ENCODE measurements at places on chromosomes 12 and 14. TPM values are rescaled to one million over a fixed set of nuclear protein-coding genes. Genes with fewer than 3 reads are reported as not detected.

The CHGA gene
- total RNA-seq: 0.72 TPM

DNA sequence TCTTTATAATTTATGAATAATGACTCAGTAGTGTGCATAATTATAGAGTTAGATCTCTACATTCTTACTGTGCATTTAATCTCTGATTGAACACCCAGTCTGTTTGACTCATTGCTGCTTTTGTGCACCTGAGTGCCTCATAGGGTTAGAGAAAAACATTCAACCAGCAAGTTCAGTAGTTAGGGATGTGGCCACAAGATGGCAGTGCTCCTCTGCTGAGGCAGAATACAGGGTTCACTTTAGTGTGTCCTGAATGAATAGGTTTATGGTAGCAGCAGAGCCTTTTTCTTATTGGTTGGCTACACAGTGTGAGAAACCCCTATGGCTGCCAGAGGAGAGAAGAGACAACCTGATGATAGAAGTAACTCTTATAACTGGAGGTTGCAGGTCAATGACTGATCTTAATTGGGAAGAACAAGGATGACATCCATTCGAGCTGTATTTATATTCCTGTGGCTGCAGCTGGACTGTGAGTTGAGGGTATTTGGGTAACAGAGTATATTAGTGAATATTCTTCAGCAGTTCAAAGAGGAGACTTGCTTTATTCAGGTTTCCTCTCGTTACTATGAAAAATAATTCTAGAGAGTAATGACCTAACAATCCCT lies 194.9 kb upstream of the OR4E1 start:
- peak; percentile 60 for DNase-seq

DNA sequence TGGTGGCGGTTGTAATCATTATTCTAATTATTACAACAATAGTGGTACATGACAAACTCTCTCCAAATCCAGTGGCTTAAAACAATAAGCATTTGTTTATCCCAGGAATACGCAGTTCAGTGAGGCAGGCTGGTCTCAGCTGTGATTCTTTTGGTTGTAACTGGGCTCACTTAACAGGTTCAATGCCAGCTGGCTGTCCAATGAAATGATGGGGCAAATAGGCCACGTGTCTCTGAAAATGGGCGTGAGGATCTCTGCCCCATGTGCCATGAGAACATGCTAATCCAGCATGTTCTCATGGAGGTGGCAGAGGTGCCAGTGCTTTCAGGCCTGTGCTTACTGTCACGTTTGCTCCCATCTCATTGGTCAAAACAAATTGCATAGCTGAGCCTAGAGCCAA lies 73.1 kb upstream of the CLMN start:
- no peak for DNase-seq

GRCh38 chr12:12885096-12885792 lies 6.1 kb upstream of the GPRC5A start:
- no peak for DNase-seq

The ESRRB gene
- total RNA-seq: 8.0 TPM

DNA sequence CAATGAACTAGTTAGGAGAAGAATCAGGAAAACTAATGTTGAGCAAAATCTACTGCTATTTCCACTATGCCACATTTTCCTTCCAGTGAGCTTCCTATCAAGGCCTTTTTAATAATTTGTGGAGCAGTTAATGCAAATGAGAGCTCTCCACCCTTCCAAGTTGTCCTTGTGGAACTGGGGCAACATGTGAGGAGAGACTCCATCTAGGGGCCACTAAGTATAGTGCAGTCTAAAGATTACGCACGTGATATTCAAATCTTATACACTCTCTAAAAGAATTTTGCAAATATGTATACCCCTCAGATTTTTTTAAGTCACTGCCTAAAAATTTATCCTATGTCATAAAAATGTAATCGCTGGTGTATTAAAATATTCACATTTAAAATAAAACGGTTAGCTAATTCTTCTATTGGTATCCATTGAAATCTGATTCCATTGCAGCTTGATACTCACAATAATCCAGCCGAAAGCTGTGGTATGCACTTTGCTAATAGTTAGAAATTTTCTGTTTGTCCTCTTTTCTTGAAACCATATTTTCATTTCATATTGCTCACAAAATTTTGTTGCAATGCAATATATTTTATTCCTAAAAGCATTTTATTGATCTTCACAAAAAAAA lies 100.1 kb downstream of the PAH start:
- peak; percentile 41 for DNase-seq

GRCh38 chr12:107356266-107356936 lies 263.1 kb upstream of the CRY1 start:
- no peak for DNase-seq

The SCN8A gene
- total RNA-seq: 2.1 TPM

The MORN3 gene
- total RNA-seq: 0.41 TPM

GRCh38 chr12:50013361-50014147 lies 11.7 kb downstream of the RACGAP1 start:
- no peak for DNase-seq

The PPP1R1A gene
- 10.8 TPM for total RNA-seq

GRCh38 chr14:91947475-91948184 lies at the start of gene FBLN5:
Gene FBLN5, minus strand, starts transcription at chr14:91947694. Its CDS starts 465 bp downstream, at chr14:91947229.
- peak; percentile 90 for DNase-seq

The BTBD6 gene
- 65.8 TPM for total RNA-seq

DNA sequence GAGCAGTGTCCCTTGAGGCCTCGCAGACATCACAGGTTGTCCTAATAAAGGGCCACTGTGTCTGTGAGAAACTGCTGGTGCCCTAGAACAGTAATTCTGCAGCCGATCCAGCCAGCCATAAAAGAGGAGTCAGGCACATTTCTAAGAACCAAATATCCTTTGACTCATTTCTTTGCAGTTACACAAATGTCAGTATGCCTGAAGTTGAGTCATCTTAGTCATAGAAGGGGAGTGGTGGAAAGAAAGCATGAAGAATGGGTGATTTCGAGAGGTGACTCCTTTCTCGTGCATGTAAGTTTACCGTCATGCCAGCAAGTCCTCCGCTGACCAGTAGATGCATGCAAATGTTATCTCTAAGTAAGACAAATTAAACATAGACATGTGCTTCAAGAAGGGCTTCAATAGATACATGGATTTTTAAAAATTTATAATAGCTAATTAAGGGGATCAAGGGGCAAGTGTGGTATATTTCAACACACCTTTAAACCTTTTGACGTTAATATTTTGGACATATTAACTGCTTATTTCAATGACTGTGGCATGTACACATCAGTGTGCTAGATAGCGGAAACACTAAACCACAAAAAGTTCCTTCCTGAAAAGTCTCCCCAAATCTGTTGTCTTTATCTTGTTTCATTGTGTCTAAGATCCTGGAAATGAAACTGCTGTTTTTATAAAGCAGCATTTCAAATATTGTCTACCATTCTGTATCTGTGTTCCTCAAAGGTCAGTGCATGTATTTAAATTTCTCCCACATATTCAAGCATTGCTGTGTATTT lies 497.4 kb downstream of the NPAS3 start:
- no peak for DNase-seq

DNA sequence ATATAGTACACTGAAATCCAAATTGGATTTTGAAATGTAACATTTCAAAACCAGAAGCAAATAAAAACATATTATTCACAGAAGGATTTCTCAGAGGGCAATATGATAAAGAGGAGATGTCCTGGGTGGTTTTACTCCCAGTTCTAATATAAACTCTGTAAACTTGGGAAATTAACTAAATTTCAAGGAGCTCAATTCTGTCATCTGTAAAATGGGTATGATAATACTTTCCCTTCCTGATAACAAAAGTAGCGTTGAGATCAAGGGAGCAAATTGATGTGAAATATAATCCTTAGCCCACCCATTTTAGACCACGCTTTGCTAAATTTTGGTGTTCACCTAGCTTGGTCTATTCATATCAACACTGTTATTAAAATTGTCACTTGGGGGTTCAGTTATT lies 192.5 kb upstream of the BTG1 start:
- no peak for DNase-seq

The IL31 gene
- not detected for total RNA-seq

The APPL2 gene
- 29.8 TPM for total RNA-seq

The PRR4 gene
- 19.3 TPM for total RNA-seq

- no peak for DNase-seq
Measured at GRCh38 chr12:100289038-100289437, 22.1 kb downstream of the SCYL2 start.

The IL23A gene
- not detected for total RNA-seq

The AGAP2 gene
- 3.7 TPM for total RNA-seq

DNA sequence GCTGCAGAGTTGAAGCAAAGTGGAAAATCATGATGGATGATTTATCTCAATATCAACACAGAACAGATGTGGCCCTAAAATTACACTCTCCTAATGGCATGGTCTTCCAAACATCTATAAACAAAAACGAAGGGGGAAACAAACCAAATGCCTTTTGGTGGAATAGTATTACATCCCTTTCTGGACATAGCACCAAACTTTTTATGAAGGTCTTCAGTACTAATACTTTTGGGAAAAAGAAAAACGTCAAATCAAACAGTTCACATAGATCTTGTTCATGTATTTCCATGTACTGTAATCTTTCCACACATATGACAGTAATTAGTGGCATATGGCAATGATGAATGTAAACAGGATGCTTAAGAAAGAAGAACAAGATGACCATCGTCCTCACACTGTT lies 22.9 kb upstream of the ANAPC7 start:
- peak; percentile 79 for DNase-seq

The TROAP gene
- total RNA-seq: 7.7 TPM

The MIP gene
- total RNA-seq: not detected

The TNS2 gene
- 44.4 TPM for total RNA-seq

- DNase-seq: peak; percentile 86
Measured at GRCh38 chr14:32560209-32560857, 231.2 kb downstream of the AKAP6 start.

GRCh38 chr12:124391340-124392261 lies 96.7 kb downstream of the RFLNA start:
- no peak for DNase-seq

DNA sequence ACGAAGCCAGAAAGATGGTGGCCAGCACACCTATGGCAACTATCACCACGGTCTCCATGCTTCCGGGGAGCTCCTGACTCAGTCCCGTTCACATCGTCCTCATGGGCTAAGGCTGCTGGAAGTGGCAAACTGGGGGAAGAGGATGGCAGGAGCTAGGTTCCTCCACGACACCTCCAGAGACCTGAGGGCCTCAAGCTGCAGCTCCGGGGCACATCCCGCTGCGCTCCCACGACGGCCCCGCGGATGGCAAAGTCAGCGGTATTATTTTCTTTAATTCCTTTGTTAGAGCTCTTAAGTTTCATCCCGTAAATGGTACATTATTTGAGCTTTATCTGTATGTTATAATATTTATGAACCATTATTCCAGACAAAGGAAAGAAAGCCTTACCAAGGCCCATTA lies 190.5 kb downstream of the DACT1 start:
- DNase-seq: no peak

The ENO2 gene
- total RNA-seq: 5.5 TPM

GRCh38 chr12:80056845-80057244 lies 42.5 kb upstream of the OTOGL start:
- peak; percentile 18 for DNase-seq

The TCL1B gene
- not detected for total RNA-seq

GRCh38 chr12:58557171-58557570 lies 363.1 kb downstream of the LRIG3 start:
- DNase-seq: no peak

GRCh38 chr14:99024926-99025325 lies 247.1 kb downstream of the BCL11B start:
- no peak for DNase-seq

DNA sequence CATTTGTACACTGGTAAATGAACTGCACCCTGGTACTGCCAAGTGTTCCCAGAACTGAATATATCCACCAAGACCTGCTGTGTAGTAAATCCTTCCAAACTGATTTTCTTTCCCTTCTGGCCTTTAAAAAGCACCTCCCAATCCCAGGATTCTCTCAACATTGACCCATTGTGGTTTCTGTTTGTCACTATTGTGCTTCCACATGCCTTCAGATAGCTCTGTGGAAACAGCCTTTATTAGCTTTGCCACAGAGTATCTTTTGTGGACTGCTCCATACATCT lies 949 bp upstream of the KIF21A start:
- no peak for DNase-seq

DNA sequence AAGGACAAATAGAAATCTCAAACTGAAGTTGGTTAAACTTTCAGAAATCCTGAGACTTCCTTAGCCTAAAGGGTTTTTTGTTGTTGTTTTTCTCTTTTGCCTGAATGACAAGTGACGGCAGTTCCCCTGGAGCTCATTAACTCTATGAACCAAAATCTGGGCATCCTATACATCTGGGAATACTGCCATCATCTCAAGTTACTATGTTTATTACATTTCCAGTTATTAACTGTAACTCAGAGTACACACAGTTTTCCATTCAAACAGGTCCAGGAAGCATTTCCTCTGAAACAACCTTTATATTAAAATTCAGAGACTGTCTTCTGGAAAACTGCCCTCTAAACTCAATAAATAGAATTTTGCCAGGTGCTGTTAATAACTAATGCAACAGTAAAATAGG lies 55.6 kb upstream of the CDKL1 start:
- DNase-seq: peak; percentile 18

The WNT5B gene
- 16.1 TPM for total RNA-seq

The KRT82 gene
- total RNA-seq: not detected

DNA sequence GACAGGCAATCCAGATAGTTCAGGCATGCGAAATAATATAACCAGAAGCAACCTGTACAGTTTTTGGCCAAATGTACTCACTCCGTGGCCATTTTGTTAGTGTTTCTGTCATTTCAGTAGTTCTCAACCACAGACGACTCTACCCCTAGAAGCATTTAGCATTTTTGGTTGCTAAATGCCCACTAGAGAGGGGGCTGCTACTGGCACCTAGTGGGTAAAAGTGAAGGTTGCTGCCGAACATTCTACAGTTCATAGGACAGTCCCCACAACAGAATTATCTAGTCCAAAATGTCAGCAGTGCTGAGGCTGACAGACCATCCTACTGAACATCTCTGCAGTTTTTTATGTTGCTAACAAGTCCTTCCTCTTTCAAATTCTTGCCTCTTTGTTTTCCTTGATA lies 107.4 kb downstream of the TSHR start:
- peak; percentile 18 for DNase-seq

- DNase-seq: no peak
Measured at GRCh38 chr14:79082883-79083282, 912.7 kb downstream of the NRXN3 start.
